T-helper 9 cell (primary cell): ENCODE measurements at places on chromosomes 12 and 14.

GRCh38 chr12:1643905-1644533 lies 15.0 kb downstream of the WNT5B start:
- no peak for DNase-seq

GRCh38 chr14:67856827-67857226 lies 37.2 kb downstream of the RAD51B start:
- no peak for DNase-seq

DNA sequence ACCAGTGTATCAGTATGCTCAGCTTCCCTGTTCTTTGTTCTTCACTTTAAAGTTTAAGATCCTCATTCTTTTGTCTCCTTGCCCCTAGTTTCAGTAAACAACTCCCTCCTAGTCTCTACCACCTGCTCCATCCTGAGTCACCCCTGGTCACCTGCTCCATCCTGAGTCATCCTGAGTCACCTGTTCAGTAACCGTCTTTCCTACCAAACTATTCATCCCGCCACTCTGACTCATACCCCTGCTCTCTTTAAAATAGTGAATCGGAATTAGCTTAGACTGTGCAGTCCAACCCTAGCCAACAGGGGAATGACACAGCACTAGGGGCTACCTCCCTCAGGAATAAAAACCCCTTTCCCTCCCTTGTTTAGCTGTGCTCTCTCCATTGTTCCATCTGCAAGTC lies 888.1 kb upstream of the MDGA2 start:
- no peak for DNase-seq

GRCh38 chr12:16165506-16165905 lies 112.0 kb downstream of the SLC15A5 start:
- DNase-seq: no peak

DNA sequence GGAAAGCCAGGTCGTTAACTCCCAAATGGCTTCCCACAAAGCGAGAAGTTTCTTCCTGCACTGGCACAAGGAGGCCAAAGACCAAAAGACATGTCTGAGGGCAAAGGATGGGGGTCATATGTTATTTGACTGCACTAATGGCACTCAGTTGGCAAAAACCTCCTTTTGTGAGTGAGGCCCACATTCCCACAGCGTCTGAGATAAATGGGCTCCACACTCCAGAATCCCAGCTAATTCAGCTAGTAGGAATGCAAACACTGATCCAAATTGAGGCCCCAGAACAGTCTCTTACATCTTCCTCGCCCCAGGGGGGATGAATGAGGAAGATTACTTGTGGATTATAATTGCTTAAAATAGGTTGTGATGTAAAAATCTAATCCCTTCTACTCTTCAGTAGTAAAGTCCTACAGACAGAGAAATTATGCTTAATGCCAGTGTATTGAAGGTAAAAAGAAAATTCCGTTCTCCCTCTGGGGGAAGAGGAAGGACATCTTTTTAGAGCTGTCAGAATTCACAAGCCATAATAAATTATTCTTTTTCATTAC lies 86.4 kb upstream of the PIWIL1 start:
- no peak for DNase-seq

DNA sequence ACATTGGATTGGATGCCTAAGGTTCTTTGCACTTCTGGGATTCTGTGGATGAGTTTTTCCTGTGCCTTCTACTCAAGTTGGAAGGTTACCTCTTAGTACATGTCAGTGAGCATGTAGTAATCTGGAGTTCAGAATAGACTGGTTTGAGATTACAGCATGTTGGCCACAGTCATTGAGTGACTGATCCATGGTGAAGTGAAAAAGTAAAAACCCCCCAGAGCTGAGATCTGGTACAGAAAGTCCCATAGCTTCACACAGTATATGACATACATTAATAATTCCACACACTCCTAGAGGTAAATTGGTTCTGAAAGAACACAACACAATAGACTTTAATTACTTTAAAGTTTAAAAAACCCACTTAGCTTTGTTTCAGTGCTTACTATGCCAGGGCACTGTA lies 11.9 kb upstream of the CCND2 start:
- no peak for DNase-seq

DNA sequence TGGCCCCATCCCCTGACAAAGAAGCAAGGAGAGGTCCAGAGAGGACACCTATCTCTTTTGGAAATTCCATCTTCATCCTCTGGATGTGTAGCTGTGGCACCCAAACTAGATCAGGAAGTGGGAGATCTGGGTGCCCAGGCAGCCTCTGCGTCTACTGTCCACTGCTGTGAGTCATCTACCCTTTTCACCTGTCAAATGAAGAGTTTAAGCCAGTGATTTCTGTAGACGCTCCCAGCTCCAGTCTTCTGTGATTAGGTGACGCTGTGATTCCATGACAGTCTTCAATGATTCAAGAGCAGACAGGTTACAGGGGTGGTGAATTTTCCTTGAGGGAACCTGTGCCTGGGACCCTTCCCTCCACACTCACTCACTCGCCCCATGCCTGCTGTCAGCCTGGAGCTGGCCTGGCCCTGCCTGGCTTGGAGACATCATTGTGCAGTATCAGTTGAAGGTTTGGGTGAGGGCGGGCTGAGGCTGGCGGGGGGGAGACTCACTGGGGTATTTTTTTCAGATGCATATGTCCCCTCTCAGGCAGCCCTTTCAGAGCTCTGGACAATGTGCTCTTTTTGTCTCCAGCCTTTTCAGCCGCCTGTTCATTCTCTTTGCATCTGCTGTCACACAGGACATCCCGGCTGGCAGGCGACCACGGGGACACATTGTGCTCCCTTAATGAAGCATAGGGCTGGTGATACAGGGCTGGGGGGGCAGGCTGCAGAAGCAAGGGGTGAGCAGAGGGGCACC lies 56.8 kb upstream of the PARP11 start:
- no peak for DNase-seq

DNA sequence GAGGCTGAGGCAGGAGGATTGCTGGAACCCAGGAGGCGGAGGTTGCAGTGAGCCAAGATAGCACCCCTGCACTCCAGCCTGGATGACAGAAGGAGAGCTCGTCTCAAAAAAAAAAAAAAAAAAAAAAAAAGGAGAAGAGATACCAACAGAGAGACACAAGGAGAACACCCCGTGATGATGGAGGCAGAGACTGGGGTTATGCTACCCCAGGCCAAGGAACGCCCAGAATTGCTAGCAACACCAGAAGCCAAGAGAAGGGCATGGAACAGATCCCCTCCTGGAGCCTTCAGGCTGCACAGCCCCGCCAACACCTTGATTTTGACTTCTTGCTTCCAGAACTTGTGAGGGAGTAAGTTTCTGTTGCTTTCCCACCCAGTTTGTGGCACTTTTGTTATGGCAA lies 148.0 kb upstream of the FOXN3 start:
- no peak for DNase-seq

- DNase-seq: no peak
These were observed 340.5 kb downstream of the FUT8 start for GRCh38 chr14:65753061-65753460.

GRCh38 chr12:24379861-24380521 lies 430.5 kb upstream of the SOX5 start:
- no peak for DNase-seq

GRCh38 chr14:98714626-98715425 lies 557.2 kb downstream of the BCL11B start:
- no peak for DNase-seq

- no peak for DNase-seq
These were observed 33.1 kb downstream of the ASCL4 start for GRCh38 chr12:107807471-107808150.

- no peak for DNase-seq
These were observed 228.0 kb upstream of the RTL1 start for GRCh38 chr14:101131451-101131916.

- DNase-seq: no peak
These were observed 77.7 kb upstream of the KITLG start for GRCh38 chr12:88658009-88658408.

DNA sequence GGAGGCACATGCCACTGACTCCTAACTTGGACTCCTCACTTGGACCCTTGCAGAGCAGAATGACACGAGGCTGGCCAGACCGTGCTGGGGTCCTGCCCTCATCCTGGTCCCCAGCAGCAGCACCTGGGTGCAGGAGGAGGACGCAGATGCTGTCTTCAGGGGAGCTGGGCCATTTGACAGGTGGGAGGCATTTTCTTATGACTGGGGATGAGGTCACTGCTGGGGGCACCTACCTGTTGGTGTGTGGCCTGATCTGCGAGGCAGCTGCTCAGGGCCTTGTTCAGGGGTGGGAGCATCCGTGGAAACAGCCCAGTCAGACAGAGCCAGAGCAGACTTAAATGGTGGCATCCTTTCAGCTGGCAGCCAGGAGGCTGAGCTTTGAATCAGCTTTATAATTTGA lies 57.3 kb downstream of the CACNA1C start:
- DNase-seq: no peak

DNA sequence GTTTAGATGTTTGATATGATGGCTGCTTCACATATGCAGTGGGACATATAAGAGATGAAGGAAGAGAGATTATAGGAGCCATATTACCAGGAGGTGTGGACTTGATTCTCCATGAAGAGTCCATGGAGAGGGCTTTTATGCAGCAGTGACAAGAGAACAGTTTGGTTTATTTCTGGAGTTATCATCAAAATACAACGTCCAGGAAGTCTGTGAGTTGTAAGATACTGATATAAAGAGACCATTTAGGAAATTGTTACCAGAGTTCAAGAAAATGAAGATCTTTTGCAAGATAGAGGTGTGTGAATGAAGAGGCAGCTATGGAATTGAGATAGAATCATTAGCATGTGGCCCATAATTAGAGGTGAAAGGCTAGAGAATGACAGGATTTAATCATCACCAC lies 431.7 kb downstream of the NPAS3 start:
- DNase-seq: no peak

DNA sequence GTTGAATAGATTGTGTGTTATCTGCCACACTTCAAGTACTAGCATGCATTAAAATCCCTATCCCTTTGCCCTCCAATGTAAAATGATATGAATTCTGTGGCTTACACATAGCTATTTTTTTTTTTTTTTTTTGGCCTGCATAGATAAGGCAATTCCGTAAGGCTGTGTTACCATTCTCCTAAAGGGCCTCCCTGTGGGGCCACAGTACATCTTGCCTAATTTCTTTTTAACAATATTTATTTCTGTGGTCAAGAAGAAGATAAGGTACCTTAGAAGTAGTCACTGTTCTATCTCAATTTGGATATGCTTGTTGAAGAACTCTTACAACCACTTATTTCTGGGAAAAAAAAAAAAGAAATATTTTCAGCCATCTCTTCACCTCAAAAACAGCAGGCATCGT lies 19.8 kb downstream of the FLRT2 start:
- no peak for DNase-seq

GRCh38 chr12:69602954-69603353 lies 7.8 kb downstream of the LRRC10 start:
- no peak for DNase-seq

- DNase-seq: no peak
These were observed 32.7 kb downstream of the TSPAN11 start for GRCh38 chr12:30959110-30959710.

DNA sequence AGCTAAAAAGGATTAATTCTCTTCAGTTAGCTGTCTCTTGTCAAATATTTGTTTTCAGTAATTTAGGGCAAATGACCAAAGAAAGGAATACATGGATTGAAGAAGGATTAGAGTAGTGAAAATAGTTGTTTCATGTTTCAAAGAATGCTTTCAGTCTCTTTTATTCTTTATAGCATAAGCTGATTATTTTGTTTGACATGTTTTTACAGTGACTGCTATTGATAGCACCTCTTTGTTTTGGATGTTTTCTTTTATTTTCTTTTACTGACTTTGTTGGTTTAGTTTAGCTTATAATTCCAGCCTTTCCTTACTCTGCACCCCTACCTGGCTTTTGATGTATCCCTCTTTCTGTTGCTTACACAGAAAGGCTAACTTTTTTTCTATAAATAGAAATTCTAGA lies 29.3 kb upstream of the SGPP1 start:
- no peak for DNase-seq

GRCh38 chr12:100267603-100268281 lies 765 bp downstream of the SCYL2 start:
- no peak for DNase-seq

GRCh38 chr12:15446807-15447206 lies 124.5 kb downstream of the PTPRO start:
- no peak for DNase-seq

GRCh38 chr12:59938190-59938962 lies 342.5 kb downstream of the SLC16A7 start:
- DNase-seq: no peak

GRCh38 chr12:7989827-7990491 lies 42.6 kb upstream of the FOXJ2 start:
- peak; percentile 36 for DNase-seq

DNA sequence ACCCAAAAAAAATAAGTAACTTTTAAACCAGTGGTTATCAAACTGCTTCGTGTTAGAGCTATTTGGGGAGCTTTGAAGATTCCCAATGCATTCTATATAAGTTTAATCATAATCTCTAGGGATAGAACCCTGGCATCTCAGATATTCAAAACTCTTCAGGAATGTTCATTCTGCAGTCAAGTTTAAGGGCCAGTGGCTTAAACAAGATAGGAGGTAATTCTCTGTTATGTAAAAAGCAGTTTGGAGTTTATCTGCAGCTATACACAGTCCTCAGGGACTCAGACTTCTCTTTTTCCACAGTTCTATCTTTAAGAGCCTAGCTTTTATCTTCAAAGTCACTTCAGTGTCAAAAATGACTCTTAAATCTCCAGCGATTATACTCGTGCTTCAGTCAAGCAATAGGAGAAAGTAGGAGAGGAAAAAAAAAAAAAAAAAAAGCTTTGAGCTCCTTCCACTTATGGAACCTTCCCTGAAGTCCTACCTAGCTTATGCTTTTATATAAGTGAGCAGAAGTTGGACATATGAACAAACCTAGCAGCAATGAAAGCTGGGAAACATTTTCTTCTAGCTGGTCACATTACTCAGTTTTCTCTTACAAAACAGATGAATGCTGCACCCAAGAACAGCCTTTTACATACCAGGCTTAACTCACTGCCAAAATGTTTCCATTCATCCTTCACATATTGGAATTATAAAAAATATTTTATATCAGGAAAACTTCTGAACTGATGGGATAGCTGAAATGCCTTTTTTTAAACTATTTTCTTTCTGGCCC lies 302.8 kb downstream of the FSCB start:
- DNase-seq: no peak

DNA sequence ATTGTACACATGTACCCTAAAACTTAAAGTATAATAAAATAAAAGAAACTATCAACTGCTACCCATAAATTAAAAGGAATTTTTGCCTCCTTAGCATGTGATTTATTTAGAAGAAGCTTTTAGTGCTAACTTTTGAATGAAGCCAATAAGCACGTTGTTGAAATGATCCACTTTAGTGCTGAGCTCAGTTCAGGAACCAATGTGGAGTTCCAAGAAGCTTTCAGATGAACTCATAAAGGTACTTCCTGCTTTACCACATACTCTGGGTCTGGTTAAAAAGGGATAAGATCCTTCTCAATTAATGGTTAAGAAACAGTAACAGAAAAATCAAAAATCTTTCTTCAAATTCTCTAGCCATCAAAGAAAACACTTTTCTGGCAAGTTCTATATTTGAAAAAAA lies 39.4 kb downstream of the TMTC1 start:
- DNase-seq: no peak
